Activated T-helper 2 cell treated with anti-CD3 and anti-CD28 coated beads, Interferon-gamma antibody, Interleukin-2, Interleukin-4, amounts not matched to agents 10 μg/mL and 5 μg/mL and 100 μg/mL, durations not matched to agents 14 hours and 24 hours and 36 hours (primary cell): ENCODE measurements at places on chromosomes 7 and 10. TPM values are rescaled to one million over a fixed set of nuclear protein-coding genes. Genes with fewer than 3 reads are reported as not detected.

CNPY1 gene
- not detected in 2 replicates for total RNA-seq

KCNIP2 gene
- 3.2 TPM in 2 replicates for total RNA-seq

TUBAL3 gene
- not detected in 2 replicates for total RNA-seq

LRIT1 gene
- total RNA-seq: not detected in 2 replicates

DNA sequence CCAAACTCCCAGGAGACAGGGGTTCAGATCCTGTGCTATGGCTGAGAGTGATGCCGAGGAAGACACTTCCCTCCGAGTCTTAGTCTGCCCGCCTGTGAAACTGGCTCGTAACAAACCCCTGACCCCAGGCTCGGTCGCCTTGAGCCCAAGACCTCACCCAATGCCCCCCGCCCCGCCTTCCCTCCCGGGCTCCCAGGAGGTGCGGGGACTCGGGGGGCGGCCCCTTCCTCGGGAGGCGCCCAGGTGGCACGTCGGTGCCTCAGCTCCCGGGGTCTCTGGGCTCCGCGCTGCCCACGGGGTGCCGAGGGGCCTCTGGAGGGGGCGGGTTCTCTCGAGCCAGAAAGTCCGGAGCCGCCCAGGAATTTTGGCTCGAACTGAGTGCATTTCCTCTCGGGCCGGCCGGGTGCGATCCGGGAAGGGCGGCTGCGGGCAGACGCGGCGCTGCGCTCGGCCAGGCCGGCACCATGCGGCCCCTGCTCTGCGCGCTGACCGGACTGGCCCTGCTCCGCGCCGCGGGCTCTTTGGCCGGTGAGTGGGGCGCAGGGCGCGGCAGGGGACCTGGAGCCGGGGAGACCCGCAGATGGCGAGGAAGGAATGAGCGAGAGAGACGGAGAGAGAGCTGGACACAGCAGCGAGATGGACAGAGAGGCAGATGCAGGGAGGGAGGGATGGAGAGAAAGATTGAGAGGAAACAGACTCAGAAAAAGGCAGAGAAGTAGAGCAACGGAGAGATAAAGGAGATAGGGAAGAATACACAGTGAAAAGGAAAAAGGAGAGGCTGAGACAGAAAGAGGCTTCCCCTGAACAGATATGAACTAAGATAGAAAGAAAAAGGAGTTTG, at the start of gene PLAC9:
Gene PLAC9 (plus strand): TSS at position 432 of the 841 bp plus-strand sequence. CDS start 33 bp downstream, at position 465.
- DNase-seq: no peak
- H3K27me3 ChIP-seq: peaks cover 33% of the 10 kb centered on the region
- H3K4me1 ChIP-seq: peaks cover 3% of the 10 kb centered on the region
- H3K36me3 ChIP-seq: no peaks in the 10 kb centered on the region

HOXA7 gene
- not detected in 2 replicates for total RNA-seq

GRCh38 chr10:48900371-48900801, 39.3 kb downstream of the LRRC18 start:
- no peaks in the 10 kb centered on the region for H3K4me1 ChIP-seq
- DNase-seq: no peak
- no peak overlapping the region for H3K27ac ChIP-seq
- no peaks in the 10 kb centered on the region for H3K27me3 ChIP-seq
- no peak overlapping the region for H3K4me3 ChIP-seq
- H3K36me3 ChIP-seq: no peaks in the 10 kb centered on the region

DNA sequence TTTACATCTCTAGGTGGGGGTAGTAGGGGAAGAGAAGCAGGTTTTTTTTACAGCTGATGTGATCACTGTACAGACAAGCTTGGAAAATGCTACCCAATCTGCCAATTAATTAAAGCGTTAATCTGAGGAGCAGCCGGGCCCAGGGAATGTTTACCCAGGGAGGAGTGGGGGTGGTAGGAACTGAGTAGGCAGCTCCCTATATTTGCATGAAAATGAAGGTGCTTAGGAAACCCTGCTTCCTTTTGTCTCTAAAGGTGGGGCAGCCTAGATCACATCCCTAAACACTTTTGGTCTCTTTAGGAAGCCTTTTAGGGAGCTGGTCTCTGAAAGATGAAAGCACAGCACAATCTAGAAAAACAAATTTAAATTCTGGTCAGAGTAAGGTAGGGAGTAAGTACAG, 53.0 kb upstream of the NFKB2 start:
- no peak overlapping the region for H3K4me3 ChIP-seq
- DNase-seq: no peak
- H3K27me3 ChIP-seq: no peaks in the 10 kb centered on the region
- H3K27ac ChIP-seq: no peak overlapping the region
- peaks cover 7% of the 10 kb centered on the region for H3K4me1 ChIP-seq
